ENCODE measurements at places on chromosomes 5 and 9. TPM values are rescaled to one million over a fixed set of nuclear protein-coding genes. Genes with fewer than 3 reads are reported as not detected.
A peak's percentile ranks its signal among the peaks of the same experiment; 100 is the strongest.

DNA sequence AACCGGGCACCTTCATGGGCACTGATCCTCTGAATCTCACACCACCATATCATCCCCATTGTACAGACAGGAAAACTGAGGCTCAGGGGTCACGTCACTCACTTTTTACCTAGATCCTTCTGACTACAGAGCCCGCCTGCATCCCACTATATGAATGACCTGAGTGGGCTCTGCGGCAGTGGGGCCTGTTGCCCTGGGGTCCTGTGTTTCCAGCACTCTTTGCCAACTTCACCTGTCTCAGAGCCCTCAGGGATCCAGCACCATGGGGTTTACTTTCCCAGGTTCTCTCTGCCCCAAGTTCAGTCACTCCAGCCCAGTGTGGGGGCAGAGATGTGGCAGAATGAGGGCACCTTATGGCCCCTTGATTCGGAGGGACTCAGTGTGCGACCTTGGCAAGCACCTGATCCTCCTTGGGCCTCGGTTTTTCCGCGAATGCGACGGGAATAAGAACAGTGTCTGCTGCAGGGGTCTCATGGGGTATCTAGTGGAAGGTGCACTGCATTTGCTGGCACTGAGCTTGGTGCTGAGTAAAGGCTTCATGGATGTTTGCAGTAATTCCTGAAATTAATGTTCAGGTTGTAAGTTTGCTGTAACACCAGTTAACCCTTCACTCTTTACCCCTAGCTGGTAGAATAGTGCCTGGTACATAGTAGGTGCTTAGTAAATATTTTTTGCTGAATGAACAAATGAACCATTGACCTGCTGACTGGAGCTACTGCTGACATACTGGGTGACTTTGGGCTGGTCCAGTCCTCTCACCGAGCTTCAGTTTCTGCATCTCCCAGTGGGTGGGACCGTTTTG is 47.1 kb upstream of the BOD1 start:
- peak; percentile 14 for DNase-seq

GRCh38 chr9:133168432-133168831 is 4.7 kb upstream of the GBGT1 start:
- no peak for DNase-seq

DNA sequence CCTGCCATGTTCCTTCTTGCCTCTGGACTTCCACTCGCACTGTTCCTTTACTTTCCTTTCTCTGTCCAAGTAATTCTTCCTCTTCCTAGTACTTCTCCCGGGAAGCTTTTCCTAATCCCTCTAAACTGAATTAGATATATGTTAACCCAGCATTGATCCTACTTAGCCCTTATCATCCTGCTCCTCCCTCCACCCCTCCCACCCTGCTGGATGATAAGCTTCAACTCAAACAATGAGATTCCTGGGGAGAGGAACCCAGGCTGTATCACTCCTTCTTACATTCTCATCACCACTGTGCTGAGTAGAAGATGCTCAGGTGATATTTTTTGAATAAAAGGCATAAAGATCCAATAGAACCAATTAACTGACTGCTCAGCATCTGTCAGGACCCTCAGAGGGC is 45.7 kb downstream of the CDK5RAP2 start:
- no peak for DNase-seq

DNA sequence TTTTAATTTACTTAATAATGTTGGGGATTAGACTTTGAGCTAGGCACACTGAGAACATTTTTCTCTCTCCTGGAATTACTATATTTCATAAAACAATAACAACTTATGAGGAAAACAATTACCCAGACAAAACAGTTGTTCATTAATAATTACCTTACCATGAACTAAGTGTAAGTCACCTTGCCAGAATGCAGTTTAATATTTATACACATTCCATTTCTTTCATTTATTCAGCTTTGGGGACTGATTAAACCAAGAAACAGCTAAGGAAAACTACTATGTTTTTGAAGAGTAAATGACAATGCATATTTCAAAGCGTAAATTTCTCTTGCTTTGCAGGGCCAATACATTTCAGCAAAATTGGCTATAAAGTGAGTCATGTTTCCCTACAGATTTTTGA is 616.2 kb downstream of the PRELID2 start:
- DNase-seq: no peak

The SLC25A2 gene
- not detected for total RNA-seq

The CDO1 gene
- total RNA-seq: 12.2 TPM

- no peak for DNase-seq
Measured at GRCh38 chr5:166346726-166347374, 1944.6 kb upstream of the WWC1 start.

- no peak for DNase-seq
Measured at GRCh38 chr5:15521381-15522186, 21.6 kb downstream of the FBXL7 start.

- DNase-seq: no peak
Measured at GRCh38 chr9:111966861-111967291, 70.3 kb downstream of the UGCG start.

DNA sequence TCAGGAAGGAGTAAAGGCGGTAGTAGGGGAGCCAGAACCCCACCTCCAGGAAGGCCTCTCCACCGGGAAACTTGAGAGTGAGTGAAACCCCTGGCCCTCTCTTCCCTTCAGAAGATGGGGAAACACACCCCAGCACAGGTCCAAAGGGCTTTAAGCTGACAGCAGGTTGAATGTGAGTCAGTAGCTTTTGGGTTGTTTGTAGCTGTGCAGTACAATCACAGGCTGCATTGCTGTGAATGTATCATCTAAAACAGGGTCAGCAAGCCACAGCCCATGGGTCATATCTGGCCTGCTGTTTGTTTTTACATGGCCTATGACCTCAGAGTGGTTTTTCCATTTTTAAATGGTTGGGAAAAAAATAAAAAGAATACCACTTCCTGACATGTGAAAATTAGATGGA is 10.0 kb downstream of the OTULINL start:
- no peak for DNase-seq

The ARHGEF37 gene
- total RNA-seq: 0.42 TPM

DNA sequence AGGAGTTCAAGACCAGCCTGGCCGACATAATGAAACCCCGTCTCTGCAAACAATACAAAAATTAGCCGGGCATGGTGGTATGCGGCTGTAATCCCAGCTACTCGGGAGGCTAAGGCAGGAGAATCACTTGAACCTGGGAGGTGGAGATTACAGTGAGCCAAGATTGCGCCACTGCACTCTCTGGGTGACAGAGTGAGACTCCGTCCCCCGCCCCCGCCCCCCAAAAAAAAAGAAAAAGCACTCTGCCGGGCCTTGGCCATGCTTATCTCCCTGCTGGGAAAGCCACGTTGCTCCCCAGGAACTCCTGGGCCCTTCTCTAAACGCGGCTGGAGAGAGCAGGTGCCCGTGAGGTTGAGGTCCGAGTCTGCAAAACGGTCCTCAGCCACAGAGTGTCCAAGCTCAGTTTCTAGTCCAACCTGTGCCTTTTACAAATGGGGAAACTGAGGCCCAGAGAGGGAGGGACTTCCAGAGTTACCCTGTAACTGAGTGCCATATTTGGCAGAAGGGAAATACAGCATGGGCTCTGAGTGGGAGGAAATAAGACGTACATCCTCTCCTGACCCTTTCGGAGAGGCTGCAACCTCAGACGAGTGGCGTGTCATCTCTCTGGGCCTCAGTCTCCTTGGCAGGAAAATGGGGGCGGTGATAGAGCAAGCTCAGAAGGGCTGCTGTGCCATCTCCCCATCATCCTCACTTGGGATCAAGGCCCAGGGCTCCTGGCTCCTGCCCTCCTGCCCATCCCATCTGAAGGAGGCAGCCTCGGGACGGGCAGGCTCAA is 6.6 kb upstream of the PHYHD1 start:
- DNase-seq: no peak

DNA sequence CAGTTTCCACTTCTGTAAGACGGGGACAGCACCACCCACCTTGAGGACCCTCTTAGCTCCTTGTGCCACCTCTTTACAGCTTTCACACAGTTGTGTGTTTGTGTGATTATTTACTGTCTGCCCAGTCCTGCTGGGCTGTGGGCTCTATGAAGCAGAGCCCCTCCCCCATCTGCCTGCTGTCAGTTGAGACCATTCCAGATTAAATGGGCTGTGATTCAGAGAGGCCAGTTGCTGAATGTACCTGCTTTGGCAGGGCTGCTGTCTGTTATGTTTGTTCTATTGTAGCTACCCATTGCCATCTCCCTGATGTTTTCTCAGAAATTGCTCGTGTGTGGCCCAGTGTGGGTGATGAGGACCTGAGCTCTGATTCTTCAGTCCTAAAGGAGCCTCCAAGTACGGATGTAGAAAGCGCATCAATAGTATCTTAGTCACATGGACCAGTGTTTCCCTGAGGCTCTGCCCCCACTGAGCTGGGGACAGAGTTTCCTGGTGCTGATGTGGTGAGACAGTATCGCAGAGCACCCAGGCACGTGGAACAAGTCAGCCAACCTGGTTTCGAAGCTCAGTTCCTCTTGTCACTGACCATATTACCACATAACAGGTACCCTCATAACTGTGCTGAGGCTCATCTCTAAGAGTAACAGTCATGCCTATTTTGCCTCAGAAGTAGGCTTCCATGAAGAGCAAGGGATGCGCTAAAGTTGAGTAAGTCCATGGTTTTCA is 3.7 kb downstream of the ANGPTL2 start:
- DNase-seq: no peak

DNA sequence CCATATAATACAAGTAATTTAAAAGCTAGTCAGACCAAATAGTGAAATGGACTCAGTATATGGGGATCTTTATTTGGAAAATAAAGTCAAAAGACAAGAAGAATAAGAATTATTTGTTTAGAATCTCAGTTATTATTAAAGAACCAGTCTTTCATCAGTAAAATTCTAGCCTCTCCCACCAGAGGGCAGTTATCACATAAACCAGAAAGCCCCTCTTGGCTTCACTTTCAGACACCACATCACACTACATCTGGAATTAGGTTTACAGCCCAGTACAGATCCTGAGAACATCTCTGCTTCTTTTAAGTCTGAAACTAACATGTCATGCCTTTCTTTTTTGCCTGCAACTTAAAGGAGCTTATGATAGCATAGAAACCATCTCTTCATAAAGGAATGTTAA is 12.2 kb upstream of the HSPB3 start:
- DNase-seq: no peak

DNA sequence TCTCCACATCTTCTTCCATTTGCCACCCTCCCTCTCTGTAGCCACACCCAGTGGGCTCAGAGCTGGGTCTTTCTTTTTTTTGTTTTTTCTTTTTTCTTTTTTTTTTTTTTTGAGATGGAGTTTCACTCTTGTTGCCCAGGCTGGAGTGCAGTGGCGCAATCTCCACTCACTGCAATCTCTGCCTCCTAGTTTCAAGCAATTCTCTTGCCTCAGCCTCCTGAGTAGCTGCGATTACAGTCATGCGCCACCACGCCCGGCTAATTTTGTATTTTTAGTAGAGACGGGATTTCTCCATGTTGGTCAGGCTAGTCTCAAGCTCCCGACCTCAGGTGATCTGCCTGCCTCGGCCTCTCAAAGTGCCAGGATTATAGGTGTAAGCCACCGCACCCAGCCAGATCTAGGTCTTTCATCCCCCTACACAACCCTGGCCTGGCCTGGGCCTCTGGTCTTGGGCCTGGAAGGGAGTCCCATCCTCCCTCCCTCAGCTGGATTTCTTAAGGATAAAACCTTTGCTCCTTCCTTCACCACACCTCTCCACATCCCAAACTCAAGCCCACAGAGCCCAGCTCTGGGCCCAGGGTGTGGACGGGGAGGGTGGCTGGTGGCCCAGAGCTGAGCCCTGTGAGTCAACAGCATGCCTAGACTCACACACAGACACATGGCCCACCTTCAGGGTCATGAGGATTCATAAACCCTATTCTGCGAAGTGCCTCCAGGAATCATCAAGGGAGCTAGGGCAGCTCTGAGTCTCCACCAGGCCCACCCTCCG is 18.8 kb upstream of the KCNIP1 start:
- DNase-seq: no peak

The SLC36A2 gene
- total RNA-seq: 0.07 TPM

DNA sequence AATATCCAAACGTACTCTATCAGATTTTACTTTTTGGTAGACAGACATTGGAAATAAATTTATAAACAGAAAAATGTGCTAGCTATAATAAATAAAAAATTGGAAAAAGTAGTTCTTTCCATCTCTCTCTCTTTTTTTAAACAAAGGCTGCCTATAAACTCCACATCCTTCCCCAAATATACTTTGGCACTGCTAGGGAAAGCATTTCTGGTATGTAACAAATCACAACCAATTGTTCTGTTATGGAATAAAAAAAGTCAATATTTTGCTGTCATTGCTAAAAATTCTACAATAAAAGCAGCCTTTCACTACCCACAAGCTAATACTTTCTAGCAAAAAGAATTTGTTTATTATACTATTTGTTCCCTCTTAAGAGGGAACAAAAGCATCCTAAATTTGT is 169.2 kb upstream of the TARS1 start:
- no peak for DNase-seq

GRCh38 chr5:116583085-116583861 is 8.7 kb upstream of the SEMA6A start:
- DNase-seq: no peak

GRCh38 chr9:107405511-107405910 is 84.1 kb downstream of the KLF4 start:
- no peak for DNase-seq

- no peak for DNase-seq
Measured at GRCh38 chr5:26329562-26330189, 708.7 kb downstream of the CDH9 start.

DNA sequence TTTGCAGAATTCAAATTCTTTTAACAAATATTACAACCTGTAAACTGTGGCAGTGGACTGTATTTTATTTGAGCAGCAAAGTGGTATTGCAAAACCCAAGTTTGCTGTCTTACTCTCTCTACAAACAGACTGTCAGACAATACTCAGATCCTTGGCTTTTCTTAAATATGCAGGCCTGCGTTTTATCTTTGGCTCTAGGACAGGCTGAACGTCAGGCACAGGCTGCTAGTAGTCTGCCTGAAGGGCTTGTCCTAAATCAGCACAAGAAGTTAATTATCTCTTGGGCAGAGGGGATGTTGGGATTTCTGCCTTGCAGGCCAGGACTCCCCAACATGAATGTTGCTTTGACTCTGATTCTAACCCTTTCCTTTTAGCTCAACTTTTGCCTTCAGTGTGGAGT is 147.5 kb downstream of the SLIT3 start:
- no peak for DNase-seq

DNA sequence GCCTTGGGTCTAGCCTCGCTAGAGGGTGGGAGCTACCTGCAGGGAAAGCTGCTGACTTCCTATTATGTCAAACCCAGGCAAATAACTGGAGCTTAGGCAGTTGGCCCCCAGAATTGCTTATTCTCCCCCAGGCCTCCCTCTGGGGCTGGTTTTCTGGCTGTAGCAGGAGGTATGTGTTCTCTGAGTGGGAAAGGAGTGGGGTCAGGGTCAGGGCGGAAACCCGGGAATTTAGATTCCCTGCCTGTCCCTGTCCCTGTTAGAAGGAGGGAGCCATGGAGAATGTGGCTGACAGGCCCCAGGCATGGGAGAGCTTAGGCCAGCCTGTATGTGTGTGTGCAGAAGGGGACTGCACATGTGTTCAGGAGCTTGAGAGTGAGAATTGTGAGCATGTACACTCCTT is 13.6 kb upstream of the CXXC5 start:
- DNase-seq: no peak

- DNase-seq: no peak
Measured at GRCh38 chr5:67178085-67178484, 18.5 kb downstream of the CD180 start.

DNA sequence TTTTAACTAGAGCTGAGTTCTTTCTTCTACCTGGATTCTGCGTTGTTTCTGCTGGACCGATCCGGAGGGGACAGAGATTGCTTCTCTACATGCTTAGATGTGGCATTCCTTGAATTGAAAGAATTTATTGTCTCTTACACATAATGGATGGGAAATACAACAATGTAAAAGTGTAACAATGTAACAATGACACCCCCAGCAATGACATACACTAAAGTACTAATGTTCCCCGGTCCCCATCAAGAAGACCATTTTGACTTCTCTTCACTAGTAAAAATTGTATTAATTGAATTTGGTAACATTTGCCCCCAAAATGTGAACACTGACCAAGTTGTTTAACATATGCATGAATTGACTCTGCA is 760.2 kb downstream of the TAF11L14 start:
- DNase-seq: no peak
